Vein endothelial cell (primary cell): ENCODE measurements at places on chromosomes 7 and 10. TPM values are rescaled to one million over a fixed set of nuclear protein-coding genes. Genes with fewer than 3 reads are reported as not detected.

SLC26A4 gene
- 3.5 and 4.9 TPM in 2 replicates for total RNA-seq

ANKRD61 gene
- not detected in 2 replicates for total RNA-seq

GSTO2 gene
- 0.33 and 0.57 TPM in 2 replicates for total RNA-seq

PRPS1L1 gene
- not detected in 2 replicates for total RNA-seq

ZNF37A gene
- total RNA-seq = 8.8 and 13.2 TPM in 2 replicates

PVRIG gene
- total RNA-seq = not detected in 2 replicates

RBP4 gene
- not detected in 2 replicates for total RNA-seq

CABCOCO1 gene
- 0.76 and 1.6 TPM in 2 replicates for total RNA-seq

TRIM50 gene
- total RNA-seq = not detected in 2 replicates

RAMP3 gene
- not detected in 2 replicates for total RNA-seq

ADO gene
- 18.2 and 20.3 TPM in 2 replicates for total RNA-seq

SFMBT2 gene
- 0.98 and 2.9 TPM in 2 replicates for total RNA-seq

LIPK gene
- not detected in 2 replicates for total RNA-seq

PHYHIPL gene
- total RNA-seq = 0.10 TPM in 1 of 2 replicates, not detected in the other

MPP7 gene
- 0.33 and 0.86 TPM in 2 replicates for total RNA-seq

CHAT gene
- total RNA-seq = not detected in 2 replicates

CPA2 gene
- not detected in 2 replicates for total RNA-seq

TMUB1 gene
- total RNA-seq = 21.0 and 31.0 TPM in 2 replicates

NUTM2E gene
- total RNA-seq = 0.38 TPM in 1 of 2 replicates, not detected in the other

FEZF1 gene
- not detected in 2 replicates for total RNA-seq

TYW1B gene
- total RNA-seq = 4.2 and 4.9 TPM in 2 replicates

HMX2 gene
- total RNA-seq = not detected in 2 replicates

EFCAB10 gene
- total RNA-seq = 0.29 TPM in 1 of 2 replicates, not detected in the other

OR2A5 gene
- not detected in 2 replicates for total RNA-seq

PDE6C gene
- not detected in 2 replicates for total RNA-seq

MYPN gene
- under 0.01 and 0.29 TPM in 2 replicates for total RNA-seq

CHST3 gene
- total RNA-seq = 8.2 and 12.7 TPM in 2 replicates

ATOH7 gene
- total RNA-seq = not detected in 2 replicates

AGAP9 gene
- total RNA-seq = 2.6 and 4.3 TPM in 2 replicates

RTKN2 gene
- total RNA-seq = 0.33 and 1.1 TPM in 2 replicates

BUD31 gene
- 86.2 and 88.4 TPM in 2 replicates for total RNA-seq

OPALIN gene
- total RNA-seq = not detected in 2 replicates

ZNF735 gene
- total RNA-seq = not detected in 2 replicates

KIN gene
- total RNA-seq = 4.6 and 5.3 TPM in 2 replicates

SFRP4 gene
- total RNA-seq = not detected in 2 replicates

ELN gene
- 0.29 and 22.5 TPM in 2 replicates for total RNA-seq

FAM237B gene
- total RNA-seq = not detected in 2 replicates

RAB18 gene
- 35.3 and 42.1 TPM in 2 replicates for total RNA-seq

TMEM225B gene
- total RNA-seq = not detected in 2 replicates

ACTL6B gene
- not detected in 2 replicates for total RNA-seq

RFC2 gene
- total RNA-seq = 22.5 and 30.2 TPM in 2 replicates

DLG5 gene
- total RNA-seq = 10.4 and 17.0 TPM in 2 replicates

MOSPD3 gene
- total RNA-seq = 12.0 and 14.4 TPM in 2 replicates

AKR1C2 gene
- total RNA-seq = 4.1 and 8.5 TPM in 2 replicates

CFAP46 gene
- total RNA-seq = 1.3 and 1.5 TPM in 2 replicates

GDF2 gene
- not detected in 2 replicates for total RNA-seq

ASAH2 gene
- total RNA-seq = 0.86 and 0.98 TPM in 2 replicates

AKR1E2 gene
- 7.2 and 15.7 TPM in 2 replicates for total RNA-seq

CRTAC1 gene
- total RNA-seq = 1.3 and 3.4 TPM in 2 replicates

FGL2 gene
- total RNA-seq = under 0.01 TPM in 1 of 2 replicates, not detected in the other
